ENCODE measurements at places on chromosomes 11 and 22.

- no peak for DNase-seq
These were observed 613.5 kb downstream of the SOX6 start for GRCh38 chr11:15742626-15743519.

DNA sequence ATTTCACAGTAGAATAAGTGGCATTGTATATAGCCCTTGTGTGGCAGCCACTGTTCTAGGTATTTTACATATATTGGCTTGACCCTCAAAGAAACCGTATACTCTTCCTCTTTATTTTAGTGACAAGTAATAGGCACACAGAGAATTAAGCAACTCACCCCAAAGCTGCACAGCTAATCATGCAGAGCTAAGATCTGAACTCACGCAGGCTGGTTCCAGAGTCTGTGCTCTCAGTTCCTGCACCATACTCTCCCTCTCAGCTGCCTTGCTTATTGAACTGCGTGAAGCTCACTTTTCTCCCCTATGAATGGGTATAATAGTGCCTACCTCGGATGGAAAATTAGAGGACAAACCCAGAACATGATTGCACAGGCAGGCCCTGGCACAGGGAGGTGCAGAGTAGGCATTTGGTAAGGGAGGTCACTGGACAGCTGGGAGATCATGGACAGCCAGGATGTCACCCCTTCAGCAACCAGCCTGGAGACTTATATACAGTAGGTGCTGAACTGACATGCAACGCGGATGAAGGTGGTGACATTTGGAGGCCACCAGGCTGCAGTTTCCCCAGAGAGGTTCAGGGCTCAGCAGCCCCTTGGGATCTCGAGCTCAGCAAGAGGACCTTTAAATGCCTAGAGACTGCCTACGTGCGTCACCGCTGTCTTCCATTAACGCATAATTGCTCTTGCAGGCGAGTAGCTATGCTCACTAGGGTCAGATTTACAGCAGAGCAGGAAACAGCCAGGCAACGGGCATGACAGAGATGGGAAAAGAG is 78.4 kb upstream of the TP53I11 start:
- no peak for DNase-seq

DNA sequence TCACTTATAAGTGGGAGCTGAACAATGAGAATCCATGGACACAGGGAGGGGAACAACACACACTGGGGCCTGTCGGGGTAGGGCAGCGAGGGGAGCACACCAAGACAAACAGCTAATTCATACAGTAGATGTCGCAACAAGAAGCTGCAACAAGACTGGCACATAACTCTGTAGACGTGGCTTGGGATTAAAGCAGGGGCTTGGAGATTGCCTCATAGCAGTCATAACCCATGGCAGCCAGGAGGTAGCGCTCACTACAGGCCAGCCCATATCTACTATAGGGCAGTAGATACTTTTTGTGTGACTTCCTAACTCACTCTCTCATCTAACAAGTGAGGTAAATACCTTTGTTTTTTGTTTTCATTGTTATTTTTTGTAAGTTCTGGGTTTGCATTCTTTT is 1.7 kb upstream of the OR9G4 start:
- no peak for DNase-seq

DNA sequence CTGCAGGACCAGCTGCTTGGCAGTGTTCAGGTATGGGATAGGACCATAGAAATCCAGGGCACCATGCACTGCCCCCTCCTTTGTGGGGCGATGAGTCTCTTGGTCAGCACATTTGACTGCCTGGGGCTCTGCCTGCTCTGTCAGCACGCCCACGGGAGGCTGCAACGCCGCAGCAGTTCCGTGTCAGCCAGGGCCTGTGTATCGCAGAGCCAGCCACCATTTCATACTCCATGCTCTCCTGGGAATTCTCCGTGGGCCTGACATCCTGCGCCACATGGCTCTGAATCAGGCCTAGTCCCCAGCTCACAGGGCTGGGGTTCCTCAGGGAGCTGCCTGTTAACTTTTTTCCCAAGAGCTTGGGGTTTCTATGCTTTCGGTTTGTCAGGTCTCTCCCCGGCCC is 16.9 kb upstream of the RELT start:
- DNase-seq: no peak

DNA sequence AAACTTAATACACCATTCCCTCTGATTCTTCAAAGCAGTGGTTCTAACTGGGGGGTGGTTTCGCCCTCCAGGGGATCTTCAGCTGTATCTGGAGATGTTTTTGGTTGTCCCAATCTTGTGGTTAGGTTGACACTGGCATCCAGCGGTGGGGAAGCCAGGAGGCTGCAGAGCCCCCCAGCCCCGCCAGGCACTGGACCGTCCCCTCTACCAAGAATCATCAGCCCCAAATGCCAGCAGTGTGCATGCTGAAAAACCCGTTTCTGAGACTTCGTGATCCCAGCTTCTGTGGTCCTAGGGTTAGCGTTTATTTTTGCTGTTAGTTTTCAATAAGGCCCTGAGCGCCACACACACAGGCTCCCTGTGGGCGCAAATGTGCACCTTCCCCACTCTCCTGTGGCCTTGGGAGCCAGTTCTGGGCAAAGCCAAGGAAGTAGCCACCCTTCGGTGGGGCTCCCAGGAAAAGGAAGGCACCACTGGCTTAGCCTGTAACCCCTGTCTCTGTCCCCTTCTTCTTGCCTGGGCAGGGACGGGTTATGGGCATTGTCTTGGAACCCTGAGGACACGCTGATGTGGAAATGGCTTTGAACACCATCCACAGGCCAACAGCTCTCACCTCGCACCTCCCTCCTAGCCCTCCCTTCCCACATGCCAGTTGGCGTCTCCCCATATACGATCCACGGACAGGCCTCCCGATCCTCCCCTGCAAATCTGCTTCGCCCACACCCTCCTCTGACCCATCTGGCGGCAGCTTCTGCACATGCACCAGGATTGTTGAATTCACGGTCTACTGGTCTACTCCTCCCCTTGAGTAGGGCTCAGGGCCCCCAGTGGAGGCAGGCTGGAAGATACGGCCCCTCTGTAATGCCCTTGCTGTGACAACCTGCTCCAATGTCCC is 71.4 kb upstream of the CCND1 start:
- DNase-seq: no peak

GRCh38 chr11:14905104-14906033 is 13.3 kb upstream of the CYP2R1 start:
- DNase-seq: no peak

DNA sequence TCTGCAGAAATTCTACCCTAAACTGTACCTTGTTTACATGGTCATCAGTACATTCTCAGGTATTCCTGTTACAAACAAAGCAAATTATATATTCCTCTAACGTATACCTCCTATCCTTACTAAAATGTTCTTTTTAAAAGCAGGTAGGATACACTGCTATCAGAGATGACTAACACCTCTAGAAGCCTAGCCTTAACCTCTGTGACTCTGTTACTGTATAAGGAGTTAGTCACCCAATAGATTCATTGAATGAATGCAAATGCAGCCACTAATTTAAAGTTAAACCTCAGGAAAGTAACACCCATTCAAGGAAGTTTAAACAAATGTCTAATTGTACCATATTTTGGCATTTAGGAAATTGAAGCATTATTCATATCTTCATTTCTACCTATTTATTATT is 82.2 kb downstream of the FCHSD2 start:
- no peak for DNase-seq

GRCh38 chr11:58923300-58923788 is 15.9 kb upstream of the GLYATL1 start:
- DNase-seq: no peak

GRCh38 chr11:133337951-133338418 is 194.3 kb downstream of the OPCML start:
- DNase-seq: no peak

GRCh38 chr11:133659538-133660201 is 127.4 kb upstream of the OPCML start:
- no peak for DNase-seq

DNA sequence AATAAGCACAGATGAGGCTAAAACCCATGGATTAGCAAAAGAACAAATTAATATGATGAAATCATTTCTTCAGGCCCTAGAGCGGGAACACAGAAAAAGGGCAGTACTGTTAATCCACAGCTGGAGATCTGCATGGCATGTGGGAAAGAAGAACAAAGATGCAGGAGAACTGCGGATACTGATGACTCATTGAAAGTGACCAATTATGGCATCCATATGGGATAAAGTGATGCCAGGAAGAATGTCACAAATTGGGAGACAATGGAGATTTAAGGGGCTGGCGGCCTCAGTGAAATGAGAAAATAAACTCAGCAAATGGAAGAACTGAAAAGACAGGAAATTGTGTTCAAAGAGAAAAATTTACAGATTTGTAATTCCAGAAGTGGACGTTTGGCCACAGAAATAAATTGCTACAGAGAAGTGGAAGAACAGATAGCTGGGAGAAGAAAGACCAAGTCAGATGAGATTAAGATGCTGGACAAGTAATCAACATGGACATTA is 39.4 kb downstream of the SIK3 start:
- no peak for DNase-seq

DNA sequence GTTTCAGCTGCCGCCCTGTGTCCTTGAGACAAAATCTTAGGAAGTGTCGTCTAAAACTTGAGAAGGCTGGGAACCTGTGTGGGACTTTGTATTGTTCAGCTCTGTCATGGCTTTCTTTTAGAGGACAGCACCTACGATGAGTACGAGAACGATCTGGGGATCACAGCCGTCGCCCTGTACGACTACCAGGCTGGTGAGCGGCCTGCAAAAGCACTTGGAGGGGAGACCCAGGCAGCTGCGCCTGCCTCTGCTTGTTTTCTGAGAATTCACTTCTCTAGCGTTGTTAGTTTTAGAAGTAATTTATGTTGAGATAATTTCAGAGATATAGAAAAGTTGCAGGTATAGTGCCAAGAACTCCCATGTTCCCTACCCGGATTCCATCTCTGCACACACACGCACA is 35.2 kb downstream of the CTTN start:
- no peak for DNase-seq

DNA sequence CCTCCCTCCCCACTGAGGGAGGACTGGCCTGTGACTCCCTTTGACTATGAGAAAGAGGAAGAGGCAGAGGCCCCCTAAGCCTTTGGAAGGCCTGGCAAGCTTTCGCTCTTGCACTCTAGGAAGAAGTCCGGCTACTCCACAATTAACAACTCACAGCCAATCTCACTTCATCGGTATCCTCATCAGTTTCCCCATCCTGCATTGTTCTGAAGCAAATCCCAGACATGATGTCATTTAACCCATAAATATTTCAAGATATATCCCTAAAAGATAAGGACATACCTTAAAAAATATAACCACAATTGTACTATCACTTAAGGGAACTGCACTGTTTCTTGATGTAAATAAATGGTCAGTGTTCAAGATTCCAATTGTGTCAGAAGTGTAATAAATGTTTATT is 63.1 kb downstream of the CWC15 start:
- DNase-seq: no peak

DNA sequence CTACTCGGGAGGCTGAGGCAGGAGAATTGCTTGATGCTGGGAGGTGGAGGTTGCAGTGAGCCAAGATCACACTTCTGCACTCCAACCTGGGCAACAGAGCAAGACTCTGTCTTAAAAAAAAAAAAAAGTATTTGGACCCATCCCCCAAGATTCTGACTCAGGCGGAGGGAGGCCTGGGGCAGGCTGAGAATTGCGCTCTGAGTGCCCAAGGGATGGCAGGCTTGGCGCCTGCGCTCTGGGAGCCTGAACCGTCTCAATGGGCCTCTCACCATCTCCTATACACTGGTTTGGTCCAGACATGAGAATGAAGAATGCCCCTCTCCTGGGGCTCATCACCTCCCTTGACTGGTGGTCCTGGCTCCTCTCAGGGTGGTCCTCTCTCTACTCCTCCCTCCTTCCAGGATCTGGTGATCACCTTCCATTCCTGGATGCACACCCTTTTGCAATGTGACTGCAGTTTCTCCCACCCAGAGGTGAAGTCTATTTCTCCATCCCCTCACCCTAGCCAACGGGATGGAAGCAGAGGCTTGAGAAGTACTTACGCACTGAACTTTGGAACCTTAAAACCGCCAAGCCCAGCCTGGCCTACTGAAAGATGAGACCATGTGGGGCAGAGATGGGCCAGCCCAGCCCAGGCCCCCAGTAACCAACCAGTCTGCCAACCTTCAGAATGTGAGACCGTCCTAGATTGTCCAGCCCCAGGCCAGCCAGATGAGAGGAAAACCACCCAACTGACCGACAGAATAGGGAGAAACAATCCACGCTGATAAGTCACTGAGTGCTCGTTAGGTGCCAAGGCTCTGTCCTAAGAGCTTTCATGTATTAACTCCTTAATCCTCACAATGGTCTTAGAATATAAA is 4.9 kb downstream of the POLR3H start:
- DNase-seq: no peak

DNA sequence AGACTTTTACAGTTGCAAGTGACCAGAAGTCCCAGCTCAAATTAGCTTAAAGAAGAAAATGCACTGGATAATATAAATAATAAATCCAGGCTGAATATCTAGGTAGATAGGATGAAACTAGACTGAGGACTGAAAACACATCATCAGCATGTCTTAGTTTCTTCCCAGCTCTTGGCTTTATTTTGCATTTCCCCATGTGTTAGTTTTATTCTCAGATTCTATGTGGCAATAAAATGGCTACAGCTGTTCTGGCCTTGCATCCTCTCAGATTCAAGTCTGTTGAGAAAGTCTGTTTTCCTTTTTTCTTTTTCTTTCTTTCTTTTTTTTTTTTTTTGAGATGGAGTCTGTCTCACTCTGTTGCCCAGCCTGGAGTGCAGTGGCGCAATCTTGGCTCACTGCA is 22.6 kb upstream of the CAT start:
- DNase-seq: no peak

GRCh38 chr11:117796872-117797529 is at the start of gene DSCAML1:
TSS of gene DSCAML1 (minus strand) at chr11:117797216. CDS start at chr11:117797079, 137 bp downstream.
- no peak for DNase-seq

DNA sequence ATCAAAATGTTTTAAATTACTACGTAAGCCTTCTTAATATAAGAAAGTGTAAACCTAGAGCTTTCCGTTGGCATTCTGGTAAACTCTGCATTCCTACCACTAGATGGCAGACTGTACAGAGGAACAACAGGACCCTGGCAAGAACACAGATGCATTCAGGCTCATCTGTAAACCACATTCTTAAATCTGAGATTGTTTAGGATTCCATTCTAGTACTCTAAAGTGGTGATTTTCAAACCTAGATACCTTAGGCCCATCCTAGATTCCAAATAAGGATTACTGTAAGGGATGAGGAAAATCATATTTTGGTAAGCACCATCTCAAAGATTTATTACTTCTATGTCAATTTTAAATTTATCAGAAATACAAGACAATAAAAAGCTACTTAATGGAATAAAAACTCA is 26.9 kb downstream of the PICALM start:
- DNase-seq: peak; percentile 10

DNA sequence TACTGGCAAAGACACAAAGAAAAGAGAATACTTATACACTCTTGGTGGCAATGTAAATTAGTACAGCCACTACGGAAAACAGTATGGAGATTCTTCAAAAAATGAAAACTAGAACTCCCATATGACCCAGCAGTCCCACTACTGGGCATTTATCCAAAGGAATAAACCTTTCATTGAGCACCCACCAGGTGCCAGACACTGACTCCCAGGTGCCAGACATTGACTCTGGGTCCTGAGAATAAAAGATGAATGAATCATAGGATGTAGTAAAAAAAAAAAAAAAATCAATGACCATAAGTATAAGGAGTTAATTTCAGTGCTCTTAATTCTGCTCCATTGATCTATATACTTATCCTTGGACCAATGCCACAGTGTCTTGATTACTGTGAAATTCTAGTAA is 28.2 kb downstream of the HEPHL1 start:
- DNase-seq: no peak

GRCh38 chr11:110830747-110831146 is 118.5 kb upstream of the ARHGAP20 start:
- no peak for DNase-seq

Measured in NCI-H510A (cell line).